ENCODE measurements at places on chromosomes 2 and 18.

DNA sequence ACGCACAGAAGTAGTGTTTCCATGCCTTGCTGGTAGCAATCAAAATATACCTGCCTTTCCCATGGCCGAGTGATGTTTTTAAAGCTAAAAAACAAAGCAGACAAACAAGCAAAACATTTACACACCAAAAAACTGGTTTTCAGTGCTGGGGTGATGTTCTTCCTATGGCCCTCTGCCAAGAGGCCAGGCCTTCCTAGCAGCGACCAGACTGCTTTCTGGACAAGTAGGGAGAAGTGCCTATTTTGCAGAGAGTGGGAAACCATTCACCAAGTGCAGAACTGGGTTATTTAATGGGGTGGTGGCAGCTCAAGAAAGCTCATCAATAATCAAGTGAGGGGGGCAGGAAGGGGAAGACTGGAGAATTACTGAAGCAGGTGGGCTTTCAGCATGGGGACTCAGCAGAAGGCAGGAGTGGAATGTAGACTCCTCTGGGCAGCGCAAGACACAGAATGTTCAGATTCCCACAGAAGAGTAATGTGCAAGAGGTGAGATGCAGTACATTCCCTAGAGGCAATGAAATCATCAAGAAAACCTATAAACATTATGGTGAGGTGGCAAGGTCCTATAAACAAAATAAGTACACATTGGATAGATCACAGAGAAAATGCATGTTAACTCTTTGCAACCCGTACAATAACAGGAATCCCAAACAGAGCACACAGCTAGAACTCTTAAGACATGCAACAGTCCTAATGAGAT, 44.0 kb downstream of the CPO start:
- peak; percentile 19 for DNase-seq

DNA sequence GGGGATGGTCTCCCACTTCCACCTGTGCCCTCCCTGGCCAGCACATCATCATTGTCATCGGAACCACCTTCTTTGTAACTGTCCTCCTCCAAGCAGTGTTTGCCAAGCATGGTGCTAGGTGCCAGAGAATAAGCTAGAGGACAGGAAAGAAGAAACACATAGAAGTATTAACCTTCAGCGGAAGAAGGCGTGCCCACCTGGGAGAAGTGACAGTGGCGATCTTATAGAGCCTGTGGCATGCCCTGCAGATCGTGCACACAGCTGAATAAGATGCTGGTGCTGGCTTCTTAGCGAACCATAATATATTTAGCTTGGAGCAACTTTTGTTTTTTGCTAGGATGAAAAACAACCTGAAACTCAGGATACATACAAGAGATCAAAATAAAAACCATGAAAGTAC, 148.0 kb downstream of the FAM210A start:
- no peak for DNase-seq

- no peak for DNase-seq
Measured at GRCh38 chr2:206112108-206112507, 26.1 kb upstream of the INO80D start.

- no peak for DNase-seq
Measured at GRCh38 chr18:55139307-55139706, 180.0 kb upstream of the CCDC68 start.

- no peak for DNase-seq
Measured at GRCh38 chr2:48227617-48228344, 302.2 kb upstream of the STON1 start.

- no peak for DNase-seq
Measured at GRCh38 chr2:216517447-216518225, 19.0 kb downstream of the RPL37A start.

- DNase-seq = no peak
Measured at GRCh38 chr2:237309416-237309815, 104.5 kb downstream of the COL6A3 start.

GRCh38 chr2:28637066-28638047, 114.3 kb upstream of the PPP1CB start:
- peak; percentile 78 for DNase-seq

- no peak for DNase-seq
Measured at GRCh38 chr2:241087420-241088268, 14.4 kb downstream of the MTERF4 start.

- DNase-seq = no peak
Measured at GRCh38 chr2:28480403-28481049, 15.3 kb upstream of the PLB1 start.

GRCh38 chr2:138537170-138537915, 35.8 kb downstream of the SPOPL start:
- DNase-seq = no peak

DNA sequence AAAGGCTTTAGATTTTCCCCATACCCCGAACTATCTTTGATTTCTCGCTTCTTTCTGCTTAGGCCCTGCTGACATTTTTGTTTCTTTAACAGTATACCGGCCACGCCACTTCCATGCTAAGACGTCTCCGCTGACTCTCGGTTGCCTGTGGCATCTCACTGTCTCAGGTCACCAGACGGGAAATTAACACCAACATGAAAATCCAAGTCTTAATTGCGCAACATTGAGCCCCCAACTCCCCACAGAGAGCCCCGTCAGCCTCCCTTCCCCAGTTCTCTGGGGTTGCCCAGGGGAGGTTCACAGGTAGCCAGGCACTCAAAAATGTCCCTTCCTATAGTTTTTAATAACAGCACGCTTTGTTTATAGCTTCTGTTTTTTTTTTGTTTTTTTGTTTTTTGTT, 30.2 kb downstream of the CD8B2 start:
- DNase-seq = no peak

- peak; percentile 74 for DNase-seq
Measured at GRCh38 chr2:149119368-149119767, 80.9 kb downstream of the LYPD6B start.

DNA sequence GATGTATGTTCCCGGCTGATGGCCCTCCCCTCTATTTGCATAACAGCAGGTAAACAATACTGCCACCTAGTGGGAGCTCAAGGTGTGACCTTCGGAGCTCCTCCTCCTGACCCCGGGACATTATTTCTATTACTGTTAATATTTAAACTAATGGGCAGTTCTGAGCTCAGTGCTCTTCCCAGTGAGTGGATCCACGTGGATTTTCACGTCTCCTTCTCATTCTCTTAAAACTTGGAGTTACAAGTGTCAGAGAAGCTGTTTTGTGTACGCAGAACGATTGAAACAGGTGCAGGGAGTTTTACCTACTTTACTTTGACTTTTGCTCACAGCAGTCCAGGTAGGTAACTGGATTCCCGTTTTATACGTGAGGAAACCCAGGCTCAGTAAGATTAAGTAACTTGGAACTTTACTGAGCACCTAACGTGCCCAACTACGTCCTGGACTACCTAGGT, 127.3 kb downstream of the PRKCE start:
- peak; percentile 37 for DNase-seq

GRCh38 chr2:31810200-31810917, 200.4 kb downstream of the MEMO1 start:
- no peak for DNase-seq

DNA sequence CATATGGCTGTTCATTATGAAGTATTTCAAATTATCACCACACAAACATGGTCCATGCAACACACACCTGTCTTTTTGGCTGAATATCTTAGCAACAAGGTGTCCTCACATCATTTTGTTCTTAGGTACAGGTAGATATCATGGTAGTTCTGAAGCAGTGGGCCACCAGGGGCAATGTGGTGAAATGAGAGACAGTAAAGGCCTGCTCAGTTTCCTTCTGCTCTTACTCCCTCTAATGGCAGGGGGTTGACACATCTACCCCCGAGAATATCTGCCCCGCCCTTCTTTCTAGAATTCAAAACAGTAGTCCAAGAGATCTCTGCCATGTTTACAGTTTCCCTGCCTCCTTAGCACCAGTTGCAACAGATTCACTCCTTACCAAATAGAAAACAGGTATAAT, 147.0 kb upstream of the KLHL14 start:
- no peak for DNase-seq

GRCh38 chr2:171478345-171478744, 43.9 kb upstream of the CYBRD1 start:
- DNase-seq = peak; percentile 44

DNA sequence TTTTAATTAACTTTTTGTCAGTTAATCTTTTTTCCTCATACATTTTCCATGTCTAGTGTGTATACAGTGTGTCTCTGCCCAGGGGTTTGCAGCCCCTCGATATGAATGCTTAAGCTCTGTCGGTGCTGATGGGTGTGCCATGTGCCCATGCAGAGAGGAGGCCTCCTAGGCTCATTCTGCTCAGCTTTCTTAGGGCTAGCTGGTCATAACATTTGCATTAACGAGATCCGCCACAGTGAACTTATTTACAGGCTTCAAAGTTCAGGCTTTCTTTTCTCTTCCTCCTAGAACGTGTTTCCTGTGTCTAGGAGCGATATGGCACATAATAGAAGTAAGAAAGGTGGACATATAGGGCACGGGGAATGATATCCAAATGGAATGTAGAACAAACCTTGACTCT, 783.3 kb downstream of the PLCL1 start:
- no peak for DNase-seq

- no peak for DNase-seq
Measured at GRCh38 chr2:38898256-38898655, 8.6 kb downstream of the ARHGEF33 start.

GRCh38 chr2:240098349-240098748, 37.8 kb downstream of the COPS9 start:
- no peak for DNase-seq

GRCh38 chr2:68222287-68222686, 30.0 kb downstream of the PPP3R1 start:
- no peak for DNase-seq

GRCh38 chr2:64731746-64732145, 78.0 kb upstream of the SERTAD2 start:
- no peak for DNase-seq

GRCh38 chr18:11999429-11999828, 18.1 kb downstream of the IMPA2 start:
- no peak for DNase-seq

DNA sequence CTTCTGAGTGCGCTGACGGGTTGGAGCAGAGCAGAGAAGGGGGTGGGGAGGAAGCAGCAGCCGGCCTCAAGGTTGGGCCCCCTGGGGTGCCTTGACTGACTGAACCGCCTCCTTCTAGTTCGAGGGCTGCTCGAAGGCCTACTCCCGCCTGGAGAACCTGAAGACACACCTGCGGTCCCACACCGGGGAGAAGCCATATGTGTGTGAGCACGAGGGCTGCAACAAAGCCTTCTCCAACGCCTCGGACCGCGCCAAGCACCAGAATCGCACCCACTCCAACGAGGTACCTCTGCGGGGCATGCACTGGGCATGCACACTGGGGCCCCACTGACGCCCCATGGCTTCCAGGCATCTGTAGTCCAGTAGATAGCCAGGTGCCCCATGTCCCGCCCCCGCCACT, 246.9 kb downstream of the GLI2 start:
- no peak for DNase-seq

DNA sequence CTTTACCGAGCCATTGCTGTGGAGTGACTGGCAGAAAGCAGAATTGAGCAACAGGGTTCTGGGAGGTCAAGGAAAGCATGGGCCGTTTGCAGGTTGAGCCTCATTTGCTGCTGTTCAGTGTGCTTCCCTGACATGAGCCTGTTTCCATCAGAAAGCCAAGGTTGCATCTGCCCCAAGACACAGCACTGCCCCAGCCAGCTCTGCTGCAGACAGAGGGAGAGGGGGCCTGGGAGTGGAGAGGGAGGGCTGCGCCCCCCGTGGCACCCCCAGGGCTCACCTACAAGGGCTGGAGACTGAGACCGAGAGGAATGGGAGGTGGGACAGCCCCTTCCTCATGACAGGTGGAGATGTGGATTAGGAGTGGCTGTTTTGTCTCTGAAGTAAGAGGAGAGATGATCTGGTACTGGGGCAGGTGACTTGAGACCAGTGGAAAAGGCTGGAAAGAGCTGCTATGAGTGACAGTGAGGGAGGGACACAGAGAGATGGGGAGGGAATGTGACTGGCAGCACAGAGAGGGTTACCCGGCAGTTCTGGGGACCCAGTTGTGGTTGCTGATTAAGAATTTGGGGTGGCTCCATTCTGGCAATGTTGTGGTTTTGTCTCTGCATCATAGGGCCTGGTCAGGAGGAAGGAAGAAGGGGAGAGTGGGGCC, 218.0 kb downstream of the DYSF start:
- no peak for DNase-seq

GRCh38 chr2:235868224-235868623, 300.0 kb downstream of the GBX2 start:
- no peak for DNase-seq

DNA sequence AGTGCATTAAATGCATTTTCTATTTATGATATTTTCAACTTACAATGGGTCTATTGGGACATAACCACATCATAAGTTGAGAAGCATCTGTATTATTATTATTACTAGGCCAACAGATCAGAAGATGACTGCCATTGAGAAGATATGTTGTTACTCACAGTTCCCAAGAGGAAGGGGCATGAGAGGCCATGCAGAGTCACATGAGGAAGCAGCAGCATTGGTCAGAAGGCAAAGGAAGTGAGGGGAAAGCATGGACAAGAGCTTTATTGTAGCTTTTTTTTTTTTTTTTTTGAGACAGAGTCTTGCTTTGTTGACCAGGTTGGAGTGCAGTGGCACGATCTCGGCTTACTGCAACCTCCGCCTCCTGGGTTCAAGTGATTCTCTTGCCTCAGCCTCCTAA, 66.2 kb upstream of the LCLAT1 start:
- no peak for DNase-seq

- no peak for DNase-seq
Measured at GRCh38 chr2:207833251-207833751, 63.6 kb upstream of the FZD5 start.

- DNase-seq = no peak
Measured at GRCh38 chr18:23059541-23060465, 75.5 kb upstream of the CABLES1 start.

GRCh38 chr18:34936772-34937171, 104.4 kb upstream of the MAPRE2 start:
- peak; percentile 10 for DNase-seq

GRCh38 chr2:188973641-188974040, 532 bp upstream of the COL3A1 start:
- no peak for DNase-seq

- no peak for DNase-seq
Measured at GRCh38 chr2:205531489-205532148, 150.7 kb upstream of the NRP2 start.

DNA sequence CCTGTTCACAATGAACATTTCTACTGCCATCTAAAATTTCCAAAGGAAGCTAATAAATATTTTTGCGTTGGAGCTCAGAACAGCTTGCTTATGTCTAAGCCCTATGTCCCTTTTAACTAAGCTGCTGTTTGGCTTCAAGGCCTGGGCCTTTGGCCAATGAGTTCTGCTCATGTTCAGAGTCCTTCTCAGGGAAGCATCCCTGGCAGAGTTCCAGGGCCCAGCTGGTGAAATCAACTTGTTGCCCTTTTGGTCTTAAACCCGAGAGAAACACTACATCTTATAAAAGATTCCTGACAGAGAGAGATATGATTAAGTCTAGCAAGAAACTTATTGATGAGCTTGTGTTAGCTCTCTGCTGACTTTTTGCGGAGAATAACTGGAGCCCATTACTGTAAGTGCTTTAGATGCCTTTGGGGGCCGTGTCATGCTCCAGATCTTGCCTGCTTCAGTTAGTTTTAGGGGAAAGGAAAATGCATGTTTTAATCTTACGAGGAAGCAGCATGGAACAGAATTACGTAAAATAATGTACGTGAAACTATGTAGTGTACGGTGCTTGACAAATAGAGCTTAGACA, 102.5 kb upstream of the NOSTRIN start:
- DNase-seq = peak; percentile 93

GRCh38 chr18:58590254-58590653, 38.6 kb downstream of the ALPK2 start:
- peak; percentile 70 for DNase-seq
